ENCODE measurements at places on chromosomes 16 and 17. TPM values are rescaled to one million over a fixed set of nuclear protein-coding genes. Genes with fewer than 3 reads are reported as not detected.

GRCh38 chr17:71115669-71115972 lies 946.3 kb downstream of the KCNJ2 start:
- H3K27ac ChIP-seq: no peak overlapping the region
- peak; percentile 6 for DNase-seq
- no peak overlapping the region for H3K4me3 ChIP-seq
- peaks cover 10% of the 10 kb centered on the region for H3K4me1 ChIP-seq
- no peaks in the 10 kb centered on the region for H3K36me3 ChIP-seq

- no peak overlapping the region for H3K4me3 ChIP-seq
- H3K27me3 ChIP-seq: peaks cover 12% of the 10 kb centered on the region
- H3K36me3 ChIP-seq: no peaks in the 10 kb centered on the region
- no peak overlapping the region for H3K27ac ChIP-seq
- peaks cover 7% of the 10 kb centered on the region for H3K4me1 ChIP-seq
Measured at GRCh38 chr17:28501421-28502284, 4.5 kb upstream of the FOXN1 start.

DNA sequence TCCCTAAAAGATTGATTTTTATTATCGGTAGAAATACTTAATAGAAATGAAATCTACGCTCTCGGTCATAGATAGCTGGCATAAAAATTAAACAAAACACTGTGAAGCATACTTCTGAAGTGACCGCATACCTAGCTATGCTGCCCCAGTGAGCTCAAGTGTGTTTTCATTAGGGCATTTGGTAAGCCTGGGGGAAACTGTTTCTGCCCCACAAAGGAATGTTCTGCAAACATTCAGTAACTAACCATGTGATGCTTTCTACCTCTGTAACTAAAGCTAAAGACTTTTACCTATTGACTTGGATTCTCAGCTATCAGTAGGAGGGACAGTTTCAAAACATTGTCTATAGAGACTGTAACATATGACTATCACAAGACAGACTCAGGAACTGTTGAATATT lies 93.5 kb upstream of the HSBP1 start:
- no peak overlapping the region for H3K27ac ChIP-seq
- no peaks in the 10 kb centered on the region for H3K4me1 ChIP-seq
- no peaks in the 10 kb centered on the region for H3K36me3 ChIP-seq
- no peak for DNase-seq

DNA sequence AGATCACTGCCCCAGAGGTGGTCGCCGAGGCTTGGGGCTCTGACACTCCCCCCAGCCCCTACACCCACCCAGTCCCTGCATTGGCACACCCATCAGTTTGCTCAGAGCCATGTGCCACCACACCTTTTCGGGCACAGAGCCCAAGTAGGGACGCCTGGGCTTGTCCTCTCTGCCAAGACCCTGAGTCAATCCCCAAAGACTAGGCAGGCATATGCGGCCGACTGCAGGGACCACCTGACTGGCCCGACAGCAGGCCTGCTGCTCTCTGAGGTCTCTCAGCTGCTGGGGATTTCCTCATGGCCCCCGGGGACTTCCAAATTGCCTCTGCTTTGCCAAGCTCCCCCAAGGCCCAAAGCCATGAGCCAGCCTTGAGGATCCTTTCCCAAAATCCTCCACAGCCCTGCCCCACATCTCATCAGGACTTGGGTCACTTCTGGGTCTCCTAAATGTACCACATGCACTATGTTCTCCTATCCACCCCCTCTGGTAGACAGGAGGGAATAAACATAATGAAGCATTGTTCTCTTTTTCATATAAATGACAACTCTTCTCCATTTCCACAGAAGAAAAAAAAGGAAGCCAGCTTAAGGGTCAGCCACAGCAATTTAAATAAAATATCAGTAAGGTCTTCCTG lies 30.6 kb downstream of the MYO18A start:
- H3K27ac ChIP-seq: peak overlapping the region; percentile 85
- DNase-seq: peak; percentile 76
- H3K4me3 ChIP-seq: peak overlapping the region; percentile 61
- no peaks in the 10 kb centered on the region for H3K27me3 ChIP-seq
- H3K4me1 ChIP-seq: peaks cover 64% of the 10 kb centered on the region
- no peaks in the 10 kb centered on the region for H3K36me3 ChIP-seq

GRCh38 chr16:49545741-49546448 lies 172.3 kb downstream of the C16orf78 start:
- H3K27me3 ChIP-seq: peaks cover 72% of the 10 kb centered on the region
- H3K36me3 ChIP-seq: peaks cover 5% of the 10 kb centered on the region
- H3K27ac ChIP-seq: no peak overlapping the region

DNA sequence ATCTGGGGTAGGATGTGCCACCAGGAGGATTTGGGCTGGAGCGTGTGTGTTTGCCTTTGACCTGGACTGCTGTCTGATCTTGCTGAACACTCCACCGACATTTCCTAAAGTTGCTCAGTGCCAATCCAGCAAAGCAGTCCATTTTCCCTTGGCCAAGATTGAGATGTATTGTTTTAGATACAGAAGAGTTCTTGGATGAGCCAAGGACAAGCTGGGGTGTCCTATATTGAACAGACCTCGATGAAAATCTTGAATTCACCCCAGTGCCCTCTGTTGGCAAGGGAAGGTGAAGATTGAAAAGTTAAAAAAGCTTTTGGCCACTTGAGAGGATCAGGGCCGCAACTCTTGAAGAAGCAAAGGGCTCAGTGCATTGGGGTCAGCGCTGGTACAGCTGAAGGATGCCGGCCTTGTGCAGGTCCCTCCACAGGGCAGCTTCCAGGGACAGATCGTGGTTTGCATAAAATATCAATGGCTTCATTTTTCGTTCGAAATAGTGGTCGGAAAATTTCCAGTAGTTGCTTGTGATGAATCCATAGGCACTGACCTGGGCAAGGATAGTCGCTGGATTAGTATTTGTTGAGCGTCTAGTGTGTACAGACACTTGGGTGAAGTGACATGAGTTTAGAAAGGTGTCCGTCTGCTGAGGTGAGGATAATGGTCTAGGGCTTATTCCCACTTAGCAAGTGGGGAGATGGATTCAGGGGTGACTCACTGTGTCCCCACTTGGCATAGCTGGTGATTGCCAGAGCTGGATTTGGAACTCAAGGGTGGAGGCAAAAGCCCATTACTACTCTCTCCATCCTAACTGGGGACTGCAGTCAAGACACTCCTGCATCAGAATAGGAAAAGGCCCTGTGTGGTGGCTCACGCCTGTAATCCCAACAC lies 19.7 kb downstream of the ST6GALNAC2 start:
- H3K4me3 ChIP-seq: no peak overlapping the region
- no peak for DNase-seq
- H3K4me1 ChIP-seq: peaks cover 38% of the 10 kb centered on the region
- no peaks in the 10 kb centered on the region for H3K27me3 ChIP-seq
- no peak overlapping the region for H3K27ac ChIP-seq

- no peak for DNase-seq
- no peak overlapping the region for H3K27ac ChIP-seq
- H3K4me1 ChIP-seq: no peaks in the 10 kb centered on the region
Measured at GRCh38 chr16:5560084-5560483, 462.5 kb upstream of the EEF2KMT start.

The HNF1B gene
- not detected for total RNA-seq

The CPD gene
- total RNA-seq: 67.4 TPM

The ZP2 gene
- not detected for total RNA-seq

Data from MCF 10A (cell line).